ENCODE measurements at places on chromosomes 13 and 19. TPM values are rescaled to one million over a fixed set of nuclear protein-coding genes. Genes with fewer than 3 reads are reported as not detected.

DNA sequence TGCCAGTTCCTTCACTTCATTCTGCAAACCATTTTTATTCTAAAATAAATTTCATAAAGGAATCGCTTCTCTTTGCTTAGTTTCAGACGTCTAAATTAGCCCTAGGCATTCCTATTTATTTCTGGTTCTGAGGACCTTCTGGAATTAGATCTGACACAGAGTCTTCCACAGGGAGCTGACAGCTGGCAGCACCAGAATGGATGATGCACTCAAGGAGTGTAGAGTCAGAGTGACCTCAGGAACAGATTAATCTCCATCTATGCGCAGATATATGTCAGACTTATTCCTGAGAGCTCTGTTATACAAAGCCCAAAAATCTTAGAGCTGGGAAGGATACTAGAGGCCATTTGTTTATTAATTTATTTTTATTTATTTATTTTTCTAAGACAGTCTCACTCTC is 450.8 kb downstream of the HS6ST3 start:
- H3K27ac ChIP-seq = no peak overlapping the region
- DNase-seq = no peak
- H3K4me3 ChIP-seq = no peak overlapping the region
- peaks cover 59% of the 10 kb centered on the region for H3K27me3 ChIP-seq

DNA sequence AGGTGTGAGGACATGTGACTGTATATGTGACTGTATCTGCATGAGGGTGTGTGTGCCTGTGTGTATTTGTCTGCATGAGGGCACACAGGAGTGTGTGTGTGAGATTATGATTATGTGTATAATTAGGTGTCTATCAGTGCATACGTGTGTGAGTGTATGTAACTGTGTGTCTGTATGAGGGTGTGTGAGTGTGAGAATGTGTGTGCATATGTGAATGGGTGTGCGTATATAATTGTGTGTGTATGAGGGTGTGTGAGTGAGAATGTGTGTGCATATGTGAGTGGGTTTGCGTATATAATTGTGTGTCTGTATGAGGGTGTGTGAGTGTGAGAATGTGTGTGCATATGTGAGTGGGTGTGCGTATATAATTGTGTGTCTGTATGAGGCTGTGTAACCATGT is 3.0 kb upstream of the ACSBG2 start:
- H3K27ac ChIP-seq = no peak overlapping the region
- no peak for DNase-seq
- no peak overlapping the region for H3K4me3 ChIP-seq
- peaks cover 6% of the 10 kb centered on the region for H3K4me1 ChIP-seq
- no peaks in the 10 kb centered on the region for H3K36me3 ChIP-seq
- no peaks in the 10 kb centered on the region for H3K27me3 ChIP-seq

- H3K27ac ChIP-seq = peak overlapping the region; percentile 78
- H3K4me1 ChIP-seq = peaks cover 22% of the 10 kb centered on the region
- H3K36me3 ChIP-seq = peaks cover 26% of the 10 kb centered on the region
Measured at GRCh38 chr19:13154911-13155471, 4.8 kb downstream of the IER2 start.

DNA sequence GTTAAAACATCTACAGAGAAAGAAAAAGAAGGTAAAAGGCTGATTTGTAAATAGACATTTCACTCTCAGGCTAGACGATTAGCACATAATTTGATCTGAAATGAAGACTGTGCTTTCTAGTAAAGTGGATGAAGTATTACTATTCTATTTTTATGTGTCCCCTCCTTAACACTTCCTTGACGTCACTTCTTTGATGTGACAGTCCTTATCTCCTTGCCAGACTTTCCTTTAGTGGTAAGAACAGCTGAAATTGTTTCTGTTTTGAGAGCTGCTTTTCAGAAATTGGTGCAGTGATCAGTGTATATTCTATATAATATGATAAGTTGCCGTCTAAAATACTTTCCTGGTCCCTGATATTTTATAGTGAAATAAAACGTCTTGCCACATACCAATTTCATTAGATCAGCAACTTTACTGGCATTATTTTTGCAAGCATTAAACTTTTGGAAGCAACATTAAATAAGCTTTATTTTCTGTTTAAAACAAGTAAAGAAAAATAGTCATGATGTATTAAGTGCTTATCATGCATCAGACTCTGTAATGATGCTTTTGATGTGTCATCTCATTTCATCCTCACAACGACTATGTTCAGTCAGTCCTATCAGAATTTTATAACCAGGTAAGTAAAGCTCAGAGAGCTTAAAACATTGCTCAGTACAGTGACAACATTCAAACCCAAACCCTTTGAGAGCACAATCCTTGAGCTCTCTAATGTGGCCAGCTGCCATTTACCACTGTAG is 210.3 kb upstream of the PCDH9 start:
- no peak overlapping the region for H3K27ac ChIP-seq
- no peak for DNase-seq
- no peaks in the 10 kb centered on the region for H3K27me3 ChIP-seq
- H3K4me3 ChIP-seq = no peak overlapping the region
- no peaks in the 10 kb centered on the region for H3K4me1 ChIP-seq
- H3K36me3 ChIP-seq = no peaks in the 10 kb centered on the region

DNA sequence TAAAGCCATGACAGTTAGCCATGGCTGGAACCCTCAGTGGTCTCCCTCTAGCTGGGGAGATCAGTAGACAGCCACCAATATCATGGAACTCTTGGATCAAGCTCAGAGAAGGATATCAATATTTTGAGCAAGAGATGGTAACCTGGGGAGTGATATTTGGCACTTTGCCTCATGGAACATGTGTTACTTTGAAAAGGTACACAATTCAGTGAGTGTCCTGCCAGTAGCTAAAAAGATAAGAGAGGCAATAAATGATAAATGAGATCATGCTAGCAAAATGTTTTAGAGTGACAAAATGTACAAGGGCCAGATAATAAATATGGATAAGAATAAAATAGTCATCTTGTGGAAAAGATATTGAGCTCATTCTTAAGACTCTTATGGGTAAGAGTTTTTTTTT is 1618.7 kb downstream of the OLFM4 start:
- DNase-seq = no peak
- no peaks in the 10 kb centered on the region for H3K27me3 ChIP-seq
- no peak overlapping the region for H3K27ac ChIP-seq
- H3K36me3 ChIP-seq = no peaks in the 10 kb centered on the region

DNA sequence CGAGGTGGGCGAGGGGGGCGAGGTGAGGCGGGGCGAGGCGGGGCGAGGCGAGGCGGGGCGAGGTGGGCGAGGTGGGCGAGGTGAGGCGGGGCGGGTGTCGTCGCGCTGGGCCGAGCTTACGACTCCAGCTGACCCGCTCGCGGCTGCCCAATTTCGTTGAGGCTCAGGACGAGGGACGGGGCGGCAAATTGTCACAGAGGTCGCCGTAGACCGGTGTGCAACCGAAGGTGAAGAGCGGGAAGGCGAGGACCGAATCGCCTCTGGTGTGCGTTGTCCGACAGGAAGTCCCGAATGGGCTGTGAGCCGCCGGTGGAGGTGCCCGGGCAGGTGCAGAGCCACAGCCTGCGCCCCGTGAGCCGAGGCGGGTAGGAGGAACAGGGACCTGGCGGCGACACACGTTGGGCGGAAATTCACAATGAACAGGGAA is at the start of gene LACC1:
TSS of gene LACC1 (plus strand) at position 150 of the 427 bp plus-strand sequence. CDS start 1,082 bp downstream, outside the sequence.
- no peak for DNase-seq
- H3K27ac ChIP-seq = peak within 1 kb of the TSS; percentile 96
- H3K4me1 ChIP-seq = peaks cover 10% of the 10 kb centered on the region
- H3K36me3 ChIP-seq = peaks cover 4% of the 10 kb centered on the region
- no peaks in the 10 kb centered on the region for H3K27me3 ChIP-seq

DNA sequence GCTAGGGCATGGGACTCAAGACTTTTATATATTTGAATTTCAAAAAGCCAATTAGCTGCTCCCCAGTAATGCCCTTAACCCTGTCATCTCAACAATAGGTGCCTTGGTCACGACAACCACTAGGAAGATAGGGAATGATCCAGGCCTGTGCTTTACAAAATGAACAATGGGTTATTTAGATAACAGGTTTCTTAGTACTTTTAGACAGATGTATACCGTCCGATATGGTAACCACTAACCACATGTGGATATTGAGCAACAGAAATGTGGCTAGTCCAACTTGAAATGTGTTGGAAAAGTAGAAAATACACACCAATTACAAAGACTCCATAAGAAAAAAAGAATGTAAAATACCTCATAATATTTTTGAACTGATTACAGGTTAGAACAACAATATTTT is 201.2 kb downstream of the LHFPL6 start:
- no peak overlapping the region for H3K4me3 ChIP-seq
- H3K4me1 ChIP-seq = peaks cover 9% of the 10 kb centered on the region
- no peak for DNase-seq
- no peaks in the 10 kb centered on the region for H3K36me3 ChIP-seq
- no peak overlapping the region for H3K27ac ChIP-seq
- no peaks in the 10 kb centered on the region for H3K27me3 ChIP-seq

- H3K27ac ChIP-seq = no peak overlapping the region
- no peak for DNase-seq
- H3K4me3 ChIP-seq = no peak overlapping the region
Measured at GRCh38 chr13:51420681-51421490, 31.9 kb downstream of the INTS6 start.

DNA sequence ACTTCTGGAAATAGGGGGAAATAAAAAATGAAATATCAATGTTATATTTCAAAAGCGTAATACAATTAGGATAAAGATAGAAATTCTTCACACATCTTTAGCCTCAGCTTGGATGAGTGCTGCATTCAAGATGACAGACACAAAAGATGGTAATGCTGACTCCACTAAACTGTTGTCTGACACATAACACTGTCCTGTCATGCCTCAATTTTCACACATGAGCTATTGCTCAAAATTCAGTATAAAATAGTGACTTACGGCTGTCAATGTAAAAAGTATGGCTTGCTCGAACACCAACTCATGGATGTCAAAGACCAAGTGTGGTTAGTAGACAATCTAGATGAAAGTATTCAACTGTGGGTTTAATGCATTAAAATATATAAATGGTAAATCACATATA is 94.5 kb downstream of the KLF12 start:
- no peak for DNase-seq
- H3K36me3 ChIP-seq = no peaks in the 10 kb centered on the region
- H3K4me1 ChIP-seq = no peaks in the 10 kb centered on the region
- H3K27ac ChIP-seq = no peak overlapping the region
- no peak overlapping the region for H3K4me3 ChIP-seq
- H3K27me3 ChIP-seq = no peaks in the 10 kb centered on the region

DNA sequence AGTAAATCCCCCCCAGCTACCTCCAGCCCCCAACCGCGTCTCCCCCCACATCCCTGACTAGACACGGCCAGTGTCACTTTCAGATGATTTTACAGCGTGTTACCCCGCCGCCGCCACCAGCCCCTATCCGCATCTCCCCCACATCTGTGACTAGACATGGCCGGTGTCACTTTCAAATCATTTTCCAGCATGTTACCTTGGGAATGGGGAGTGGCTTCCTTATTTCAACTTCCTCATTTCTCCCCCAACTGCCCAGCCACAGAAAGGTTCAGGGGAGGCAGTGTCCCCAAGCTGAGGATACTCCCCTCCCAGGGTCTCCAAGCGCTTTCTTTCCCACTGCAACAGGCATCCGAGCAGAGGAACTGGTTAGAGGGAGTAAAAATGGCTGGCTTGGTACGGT is 18.4 kb downstream of the ADGRL1 start:
- H3K4me3 ChIP-seq = no peak overlapping the region
- H3K27me3 ChIP-seq = no peaks in the 10 kb centered on the region
- no peak for DNase-seq
- no peak overlapping the region for H3K27ac ChIP-seq
- H3K36me3 ChIP-seq = no peaks in the 10 kb centered on the region
- H3K4me1 ChIP-seq = no peaks in the 10 kb centered on the region

DNA sequence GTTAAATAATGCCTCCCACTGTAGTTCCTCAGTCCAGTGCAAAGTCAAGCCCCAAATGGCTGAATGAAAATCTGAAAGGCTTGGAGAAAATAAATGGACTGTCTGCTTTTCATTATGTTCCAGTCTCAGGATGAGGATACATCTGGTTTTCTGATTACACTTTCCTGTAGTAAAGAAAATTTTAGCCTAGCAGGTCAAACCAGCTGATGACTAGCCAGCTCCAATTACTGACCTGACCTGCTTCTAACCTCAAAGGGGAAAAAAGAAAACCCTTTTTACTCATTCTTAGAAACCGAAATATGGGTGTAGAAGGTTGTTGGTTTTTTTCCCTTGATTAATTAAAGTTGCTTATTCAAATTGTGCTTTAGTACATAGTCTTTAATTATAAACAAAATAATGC is 418.4 kb downstream of the EFNB2 start:
- DNase-seq = no peak
- no peaks in the 10 kb centered on the region for H3K27me3 ChIP-seq
- H3K4me1 ChIP-seq = peaks cover 19% of the 10 kb centered on the region
- H3K36me3 ChIP-seq = no peaks in the 10 kb centered on the region
- H3K27ac ChIP-seq = no peak overlapping the region

DNA sequence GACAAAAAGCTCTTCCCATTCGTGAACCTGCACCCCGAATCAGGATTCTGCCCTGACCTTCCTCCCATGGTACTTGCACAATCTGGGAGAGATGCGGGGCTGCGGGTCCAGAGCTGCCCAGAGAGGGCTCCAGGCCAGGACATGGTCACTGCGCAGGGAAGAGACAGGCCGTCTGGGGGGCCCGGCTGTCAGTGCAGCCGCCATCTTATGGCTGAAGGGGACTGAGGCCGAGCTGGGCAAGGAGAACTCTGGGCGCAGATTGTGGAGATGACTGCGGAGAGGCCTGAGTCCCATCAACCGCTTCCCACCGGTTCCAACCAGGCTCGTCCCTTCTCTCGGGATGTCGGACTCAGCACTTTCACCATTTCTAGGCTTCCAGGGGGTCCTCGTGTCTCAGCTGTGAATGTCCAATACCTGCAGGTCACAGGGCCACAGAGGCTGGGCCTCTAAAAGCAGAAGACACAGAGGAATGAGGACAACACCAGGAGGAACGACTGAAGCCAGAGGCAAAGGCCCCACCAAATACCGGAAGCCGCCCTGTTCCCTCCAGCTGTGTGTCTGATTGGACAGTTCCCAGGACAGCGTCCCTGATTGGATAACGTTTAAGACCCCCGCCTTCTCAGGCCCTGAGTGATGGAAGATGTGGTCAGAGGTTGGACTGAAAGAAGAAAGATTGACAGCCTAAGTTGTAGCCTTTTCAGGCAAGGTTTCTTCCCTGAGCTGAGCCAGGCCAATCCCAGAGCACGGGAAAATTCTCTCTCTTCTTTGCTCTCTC is 117.1 kb upstream of the ZNF91 start:
- H3K27me3 ChIP-seq = no peaks in the 10 kb centered on the region
- H3K27ac ChIP-seq = no peak overlapping the region
- no peaks in the 10 kb centered on the region for H3K36me3 ChIP-seq
- no peaks in the 10 kb centered on the region for H3K4me1 ChIP-seq
- H3K4me3 ChIP-seq = no peak overlapping the region
- DNase-seq = no peak

GRCh38 chr13:49836516-49836915 is 44.0 kb upstream of the KPNA3 start:
- H3K4me1 ChIP-seq = peaks cover 47% of the 10 kb centered on the region
- no peak for DNase-seq
- no peak overlapping the region for H3K4me3 ChIP-seq
- no peaks in the 10 kb centered on the region for H3K36me3 ChIP-seq
- no peaks in the 10 kb centered on the region for H3K27me3 ChIP-seq
- H3K27ac ChIP-seq = peak overlapping the region; percentile 90

SWSAP1 gene
- total RNA-seq = 0.38 TPM

NANOS2 gene
- not detected for total RNA-seq

ZNF728 gene
- not detected for total RNA-seq

SHISA7 gene
- not detected for total RNA-seq

TMEM190 gene
- total RNA-seq = not detected

NMRK2 gene
- not detected for total RNA-seq

NANOS3 gene
- total RNA-seq = 0.50 TPM

FCER2 gene
- not detected for total RNA-seq

FUT1 gene
- not detected for total RNA-seq

PDX1 gene
- total RNA-seq = not detected
